ENCODE measurements at places on chromosomes 3 and 15.

GRCh38 chr3:28799084-28799483, 450.5 kb upstream of the AZI2 start:
- no peak for DNase-seq

DNA sequence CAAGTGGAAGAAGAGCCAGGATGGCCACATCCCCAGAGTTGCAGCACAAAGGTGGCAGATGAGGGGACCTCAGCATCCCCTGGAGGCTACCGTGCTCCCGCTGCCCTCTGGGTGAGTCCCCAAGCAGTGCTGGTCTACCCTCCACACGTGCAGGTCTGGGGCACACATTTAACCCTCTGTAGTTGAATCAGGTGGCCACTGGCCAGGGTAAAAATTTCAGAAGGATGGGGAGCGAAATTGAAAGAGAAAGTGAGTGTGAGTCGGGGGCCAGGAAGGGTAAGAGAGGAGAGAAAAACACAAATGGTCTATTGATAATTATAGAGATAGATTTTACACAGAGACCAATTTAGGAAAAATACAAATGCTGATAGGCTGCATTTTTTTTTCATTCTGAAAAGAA, 139.5 kb upstream of the EIF1B start:
- DNase-seq, result no peak

DNA sequence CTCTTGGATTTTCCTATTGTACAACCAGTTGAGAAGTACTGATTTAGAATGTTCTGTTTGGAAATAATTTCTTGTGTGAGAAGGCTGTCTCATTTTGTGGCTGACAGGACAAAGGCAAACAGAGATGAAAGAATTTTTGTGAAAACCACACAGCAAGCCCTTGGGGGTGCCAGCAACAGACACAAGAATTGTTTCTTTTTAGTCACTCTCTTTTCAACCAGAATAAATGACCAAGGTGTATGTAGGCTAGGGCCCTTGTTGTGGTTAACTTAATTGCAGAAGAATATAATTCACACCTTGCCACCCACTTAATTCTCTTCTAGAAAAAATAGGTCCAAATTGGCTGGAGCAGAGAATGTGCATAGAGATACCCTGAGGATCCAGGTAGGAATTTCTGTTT, 329.4 kb upstream of the TBC1D5 start:
- DNase-seq, result no peak

DNA sequence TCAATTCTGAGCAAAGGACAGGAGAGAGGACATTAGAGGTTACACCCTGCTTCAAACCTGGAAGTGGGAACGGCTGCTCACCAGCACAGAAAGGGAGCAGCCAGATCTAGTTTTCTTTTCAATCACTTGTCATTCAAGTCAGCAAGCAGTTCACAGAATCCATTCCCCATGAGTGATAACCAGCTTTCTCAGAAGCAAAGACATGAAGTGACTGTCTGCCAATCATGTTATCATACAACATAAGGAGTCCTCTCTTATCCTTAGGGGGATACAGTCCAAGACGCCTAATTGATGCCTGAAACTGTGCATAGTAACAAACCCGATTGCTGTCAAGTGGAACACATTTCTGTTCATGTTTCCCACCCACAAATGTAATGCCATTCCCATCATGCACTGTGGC, 54.7 kb downstream of the FAM98B start:
- DNase-seq, result no peak

DNA sequence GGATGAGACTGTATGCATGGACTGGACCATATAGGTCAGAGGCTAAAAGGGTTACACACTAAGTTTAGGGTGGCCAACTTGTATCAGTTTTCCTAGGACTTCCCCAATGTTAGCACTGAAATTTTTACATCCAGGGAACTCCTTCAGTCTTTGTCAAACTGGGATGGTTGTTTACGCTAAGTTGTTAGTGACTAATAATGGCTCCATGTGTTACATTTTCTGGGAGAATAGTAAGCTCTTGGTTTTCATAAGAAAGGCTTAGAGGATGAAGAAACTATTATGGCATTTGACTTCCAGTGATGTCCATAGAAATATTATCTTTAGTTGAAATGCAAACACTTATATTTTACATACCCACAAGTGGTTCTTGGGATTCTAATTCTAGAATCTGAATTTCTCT, 57.9 kb upstream of the ST3GAL6 start:
- no peak for DNase-seq

GRCh38 chr3:190716211-190716610, 146.3 kb downstream of the GMNC start:
- DNase-seq, result no peak

DNA sequence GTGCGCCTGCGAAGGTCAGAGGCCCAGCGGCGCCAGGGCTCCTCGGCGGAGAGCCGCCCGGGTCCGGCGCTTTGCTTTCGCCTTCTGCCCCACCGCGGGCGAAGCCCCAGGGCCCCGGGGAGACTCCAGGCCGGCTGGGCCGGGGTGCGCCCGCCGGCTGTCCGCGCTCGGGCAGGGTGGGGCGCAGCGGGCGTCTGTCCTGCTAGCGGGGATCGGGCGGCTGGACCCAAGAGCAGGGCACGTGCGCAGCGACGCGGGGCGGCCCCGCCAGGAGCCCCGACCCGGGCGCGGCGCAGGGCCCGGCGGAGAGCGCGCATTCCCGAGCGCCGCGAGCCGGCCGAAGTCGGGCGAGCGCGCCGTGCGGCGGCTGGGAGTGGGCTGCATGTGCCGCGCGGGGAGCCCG, 569 bp upstream of the ALDH1A3 start:
- DNase-seq, result no peak

DNA sequence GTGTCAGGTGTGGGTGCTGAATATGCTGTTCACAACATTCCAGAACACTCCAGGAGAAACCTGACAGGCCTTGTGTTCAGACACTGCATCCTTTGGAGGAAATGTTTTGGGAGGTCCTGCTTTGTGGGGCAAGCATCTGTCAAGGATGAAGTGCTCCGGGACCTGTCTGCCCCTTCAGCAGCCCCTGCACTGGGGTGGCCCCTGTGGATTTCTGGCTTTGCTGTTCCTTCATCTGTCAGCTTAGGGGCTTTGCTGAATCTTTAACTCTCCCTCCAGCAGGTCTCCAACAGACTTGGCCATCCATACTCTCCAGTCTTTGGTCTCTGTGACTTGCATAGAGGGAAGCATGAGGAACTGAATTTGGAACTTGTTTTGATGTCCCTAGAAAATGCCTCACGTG, 3.1 kb downstream of the PRR23E start:
- no peak for DNase-seq

All from RCC 7860 (cell line).